Mesothelial cell of epicardium (in vitro differentiated cells): ENCODE measurements at places on chromosomes 1 and 21.

GRCh38 chr1:204602111-204602579, 83.4 kb downstream of the LRRN2 start:
- no peak overlapping the region for H3K4me3 ChIP-seq
- H3K27me3 ChIP-seq, result peaks cover 45% of the 10 kb centered on the region
- DNase-seq, result no peak

DNA sequence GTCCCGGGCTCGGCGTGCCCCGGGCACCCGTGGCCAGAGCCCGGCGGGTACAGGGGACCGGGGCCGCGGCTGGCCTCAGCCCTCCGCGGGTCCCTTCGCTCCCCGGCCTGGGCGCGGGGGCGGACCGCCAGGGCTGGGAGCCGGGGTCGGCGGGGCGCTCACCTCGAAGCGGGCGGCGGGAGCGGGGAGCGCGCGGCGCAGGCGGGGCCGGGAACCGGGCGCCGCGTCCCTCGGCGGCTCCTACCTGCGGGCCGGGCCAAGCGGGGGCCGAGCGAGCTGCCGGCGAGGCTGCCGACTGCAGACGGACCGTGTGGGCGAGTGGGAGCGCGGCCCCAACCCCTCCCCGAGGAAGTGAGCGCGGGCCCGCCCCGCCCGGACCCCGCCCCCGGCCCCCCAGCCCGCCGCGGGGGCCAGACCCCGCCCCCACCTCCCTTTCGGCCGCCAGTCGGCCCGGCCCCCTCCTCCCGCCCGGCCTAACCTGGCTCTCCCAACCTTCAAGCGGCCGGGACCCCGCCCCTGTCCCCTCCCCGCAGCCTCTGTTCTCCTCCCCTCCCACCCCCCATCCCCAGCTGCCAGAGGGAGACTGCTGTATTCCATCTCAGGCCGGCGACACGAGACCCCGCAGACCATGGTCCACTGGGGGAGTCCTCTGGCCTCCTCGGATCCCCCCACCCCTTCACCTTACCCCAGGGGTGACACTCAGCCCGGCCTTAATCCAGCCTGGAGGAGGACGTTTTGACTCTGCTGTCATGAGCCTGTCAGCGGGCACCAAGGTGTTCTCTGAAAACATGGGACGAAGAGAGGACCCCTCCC, at the start of gene FHL3:
TSS of gene FHL3 (minus strand) at position 320 of the 813 bp plus-strand sequence. CDS start 6,102 bp downstream, outside the sequence.
- peak within 1 kb of the TSS; percentile 90 for H3K27ac ChIP-seq
- H3K4me3 ChIP-seq, result peak within 1 kb of the TSS; percentile 82
- H3K27me3 ChIP-seq, result no peaks in the 10 kb centered on the region
- H3K36me3 ChIP-seq, result no peaks in the 10 kb centered on the region

DNA sequence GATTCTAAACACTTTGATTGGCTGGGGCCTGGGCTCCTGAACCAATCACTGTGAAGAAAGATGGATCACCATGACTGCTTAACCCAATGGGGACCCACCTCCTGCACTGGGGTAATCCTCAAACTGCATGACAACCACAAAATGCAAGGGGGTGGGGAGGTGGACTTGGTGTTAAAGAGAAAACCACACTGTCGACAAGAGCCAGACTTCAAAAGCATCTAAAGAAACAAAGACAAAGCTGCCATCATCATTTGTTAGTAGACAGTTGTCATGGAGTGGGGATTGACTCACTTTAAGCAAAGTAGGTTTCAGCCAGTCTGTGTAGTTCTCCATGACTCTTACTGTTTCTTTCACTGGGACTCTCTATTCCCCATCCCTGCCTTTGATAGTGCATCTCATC, 433.8 kb downstream of the PLPP3 start:
- H3K27ac ChIP-seq, result no peak overlapping the region
- H3K4me1 ChIP-seq, result peaks cover 31% of the 10 kb centered on the region
- no peaks in the 10 kb centered on the region for H3K27me3 ChIP-seq
- no peaks in the 10 kb centered on the region for H3K36me3 ChIP-seq

GRCh38 chr1:201708085-201708512, 120.9 kb upstream of the IPO9 start:
- H3K36me3 ChIP-seq, result no peaks in the 10 kb centered on the region
- H3K27ac ChIP-seq, result no peak overlapping the region
- peaks cover 15% of the 10 kb centered on the region for H3K4me1 ChIP-seq
- no peak for DNase-seq

DNA sequence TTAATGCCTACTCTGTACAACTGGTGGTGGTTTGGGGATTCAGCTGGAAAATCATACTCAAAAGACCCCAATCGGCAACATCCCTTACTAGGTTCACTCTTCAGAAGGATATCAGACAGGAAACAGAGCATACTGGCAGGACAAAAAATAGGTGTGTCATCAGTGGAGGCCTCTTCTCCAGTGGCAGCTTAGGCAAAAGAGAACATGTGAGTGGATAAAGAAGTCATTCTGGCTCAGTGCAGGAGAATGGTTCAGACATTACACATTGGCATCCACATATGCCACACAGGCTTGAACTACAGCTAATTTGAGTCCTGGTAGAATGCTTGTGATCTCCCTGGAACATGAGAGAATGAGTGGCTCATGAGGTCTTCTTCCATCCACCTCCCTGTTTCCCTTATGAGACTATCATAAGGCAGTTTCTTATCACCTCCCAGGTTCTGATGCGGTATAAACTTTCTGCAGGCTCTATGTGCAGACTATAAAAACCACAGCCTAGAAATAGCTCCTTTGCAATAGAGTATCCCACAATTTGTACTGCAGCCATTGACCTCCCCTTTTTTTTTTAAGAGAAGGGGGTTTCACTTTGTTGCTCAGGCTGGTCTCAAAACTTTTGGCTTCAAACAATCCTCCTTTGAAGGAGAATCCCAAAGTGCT, 24.7 kb downstream of the VAMP4 start:
- H3K4me3 ChIP-seq, result no peak overlapping the region
- H3K27me3 ChIP-seq, result no peaks in the 10 kb centered on the region
- peaks cover 4% of the 10 kb centered on the region for H3K36me3 ChIP-seq
- H3K27ac ChIP-seq, result peak overlapping the region; percentile 83
- no peak for DNase-seq

- no peak overlapping the region for H3K27ac ChIP-seq
- H3K27me3 ChIP-seq, result peaks cover 1% of the 10 kb centered on the region
- DNase-seq, result no peak
- no peak overlapping the region for H3K4me3 ChIP-seq
- no peaks in the 10 kb centered on the region for H3K4me1 ChIP-seq
- H3K36me3 ChIP-seq, result no peaks in the 10 kb centered on the region
Measured at GRCh38 chr1:66711420-66711819, 40.8 kb upstream of the DYNLT5 start.

- no peak for DNase-seq
- H3K36me3 ChIP-seq, result peaks cover 13% of the 10 kb centered on the region
- H3K4me1 ChIP-seq, result peaks cover 20% of the 10 kb centered on the region
- no peak overlapping the region for H3K4me3 ChIP-seq
- no peaks in the 10 kb centered on the region for H3K27me3 ChIP-seq
Measured at GRCh38 chr1:193062698-193063463, 3.5 kb downstream of the RO60 start.

GRCh38 chr1:9592510-9593075, 3.9 kb downstream of the TMEM201 start:
- DNase-seq, result no peak
- H3K4me3 ChIP-seq, result no peak overlapping the region
- no peaks in the 10 kb centered on the region for H3K36me3 ChIP-seq
- H3K27me3 ChIP-seq, result no peaks in the 10 kb centered on the region
- H3K4me1 ChIP-seq, result peaks cover 39% of the 10 kb centered on the region

- DNase-seq, result no peak
- no peak overlapping the region for H3K27ac ChIP-seq
- H3K4me1 ChIP-seq, result peaks cover 41% of the 10 kb centered on the region
- H3K27me3 ChIP-seq, result no peaks in the 10 kb centered on the region
Measured at GRCh38 chr1:232376632-232377493, 253.1 kb downstream of the SIPA1L2 start.

- H3K27me3 ChIP-seq, result no peaks in the 10 kb centered on the region
- H3K4me1 ChIP-seq, result peaks cover 12% of the 10 kb centered on the region
- DNase-seq, result no peak
- no peak overlapping the region for H3K27ac ChIP-seq
- H3K36me3 ChIP-seq, result no peaks in the 10 kb centered on the region
Measured at GRCh38 chr1:200310824-200311223, 99.0 kb downstream of the ZNF281 start.

- H3K4me1 ChIP-seq, result no peaks in the 10 kb centered on the region
- DNase-seq, result no peak
- H3K4me3 ChIP-seq, result no peak overlapping the region
Measured at GRCh38 chr1:178665579-178665978, 59.5 kb upstream of the RALGPS2 start.

DNA sequence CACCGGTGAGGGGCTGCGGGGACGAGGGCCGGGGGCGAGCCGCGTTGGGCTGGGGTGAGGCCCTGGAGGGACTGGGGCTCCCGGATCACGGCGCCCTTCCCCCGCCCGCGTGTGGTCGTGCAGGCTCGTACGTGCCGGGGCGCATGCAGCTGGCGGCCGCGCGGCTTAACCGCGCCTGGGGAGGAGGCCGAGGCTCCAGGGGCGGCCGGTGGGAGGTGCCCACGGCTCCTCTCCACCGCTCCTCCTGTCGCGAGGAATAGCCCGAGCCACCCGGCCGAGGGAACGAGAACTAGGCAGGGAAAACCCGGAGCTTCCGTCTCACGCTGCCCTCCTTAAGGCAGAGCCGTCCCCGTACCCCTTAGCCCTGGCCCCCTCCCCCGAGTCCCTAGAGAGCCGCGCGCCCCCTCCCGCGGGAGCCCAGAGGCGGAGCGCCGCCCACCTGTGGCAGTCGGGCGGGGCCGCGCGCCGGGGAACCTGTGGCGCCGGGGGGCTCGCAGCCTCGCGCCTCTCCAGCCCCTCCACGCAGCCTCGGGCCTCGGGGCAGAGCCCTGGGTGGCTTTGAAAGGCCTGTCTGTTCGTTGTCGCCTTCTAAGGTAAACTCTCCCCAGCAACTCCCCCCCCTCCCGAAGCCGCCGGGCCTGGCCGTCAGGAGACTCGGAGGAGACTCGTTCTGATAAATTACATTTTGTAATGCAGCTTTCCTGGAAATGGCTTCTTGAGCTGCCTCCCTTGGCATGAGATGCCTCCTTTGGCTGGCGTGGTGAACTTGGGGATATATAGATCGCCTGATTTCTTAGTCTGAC, 746 bp downstream of the AK4 start:
- H3K27me3 ChIP-seq, result peaks cover 63% of the 10 kb centered on the region
- H3K36me3 ChIP-seq, result no peaks in the 10 kb centered on the region
- DNase-seq, result peak; percentile 56
- H3K4me1 ChIP-seq, result peaks cover 14% of the 10 kb centered on the region
- peak overlapping the region; percentile 60 for H3K27ac ChIP-seq

GRCh38 chr21:38327984-38328383, 71.2 kb downstream of the KCNJ15 start:
- H3K4me1 ChIP-seq, result peaks cover 12% of the 10 kb centered on the region
- no peaks in the 10 kb centered on the region for H3K27me3 ChIP-seq
- no peak overlapping the region for H3K27ac ChIP-seq
- H3K4me3 ChIP-seq, result no peak overlapping the region
- no peaks in the 10 kb centered on the region for H3K36me3 ChIP-seq

GRCh38 chr1:113333056-113333455, 57.3 kb upstream of the MAGI3 start:
- peaks cover 3% of the 10 kb centered on the region for H3K36me3 ChIP-seq
- H3K27me3 ChIP-seq, result no peaks in the 10 kb centered on the region
- DNase-seq, result no peak
- no peak overlapping the region for H3K4me3 ChIP-seq
- no peaks in the 10 kb centered on the region for H3K4me1 ChIP-seq

DNA sequence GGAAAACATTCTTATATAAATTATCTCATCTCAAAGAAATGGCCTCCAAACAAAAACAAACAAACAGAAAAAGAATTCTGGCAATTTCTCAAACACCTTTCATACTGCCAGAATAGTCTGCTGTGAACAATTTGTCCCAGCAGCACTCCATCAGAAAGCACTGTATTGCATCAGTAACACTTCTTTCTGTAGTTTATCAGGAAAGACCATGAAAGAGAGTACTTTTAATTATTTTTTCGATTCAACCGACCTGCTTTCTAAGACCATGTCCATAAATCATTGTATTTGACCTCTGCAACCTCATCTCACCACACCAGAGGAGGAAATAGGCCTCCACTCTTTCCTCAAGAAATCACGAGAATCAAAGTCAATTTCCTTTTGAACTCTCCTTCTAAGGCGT, 1579.9 kb downstream of the MRPL39 start:
- H3K36me3 ChIP-seq, result no peaks in the 10 kb centered on the region
- no peak overlapping the region for H3K27ac ChIP-seq
- H3K4me3 ChIP-seq, result no peak overlapping the region
- no peaks in the 10 kb centered on the region for H3K4me1 ChIP-seq
- no peak for DNase-seq

GRCh38 chr1:217343907-217344306, 287.0 kb downstream of the GPATCH2 start:
- H3K4me1 ChIP-seq, result no peaks in the 10 kb centered on the region
- H3K27me3 ChIP-seq, result peaks cover 35% of the 10 kb centered on the region
- H3K27ac ChIP-seq, result no peak overlapping the region

DNA sequence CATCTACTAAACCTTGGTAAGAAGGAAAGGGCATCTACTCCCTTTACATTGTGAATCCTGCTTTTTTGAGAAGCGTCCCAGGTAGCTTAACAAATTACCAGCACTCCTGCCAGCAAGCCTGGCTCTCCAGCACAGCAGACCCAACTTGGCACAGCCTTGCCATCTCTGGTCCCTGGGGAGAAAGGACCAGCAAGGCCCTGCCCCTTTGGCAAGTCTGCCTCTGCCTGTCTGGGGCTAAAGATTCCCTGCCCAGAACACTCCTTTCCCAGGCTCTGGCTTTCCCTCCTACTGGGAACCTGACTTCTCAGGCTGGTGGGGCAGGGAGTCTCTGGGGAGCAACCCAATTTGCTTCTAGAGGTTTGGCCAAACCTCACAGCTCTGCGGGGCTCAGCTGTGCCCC, 68.5 kb downstream of the ATP2B4 start:
- H3K27me3 ChIP-seq, result no peaks in the 10 kb centered on the region
- no peak overlapping the region for H3K4me3 ChIP-seq
- H3K4me1 ChIP-seq, result peaks cover 28% of the 10 kb centered on the region
- DNase-seq, result no peak
- H3K27ac ChIP-seq, result no peak overlapping the region

DNA sequence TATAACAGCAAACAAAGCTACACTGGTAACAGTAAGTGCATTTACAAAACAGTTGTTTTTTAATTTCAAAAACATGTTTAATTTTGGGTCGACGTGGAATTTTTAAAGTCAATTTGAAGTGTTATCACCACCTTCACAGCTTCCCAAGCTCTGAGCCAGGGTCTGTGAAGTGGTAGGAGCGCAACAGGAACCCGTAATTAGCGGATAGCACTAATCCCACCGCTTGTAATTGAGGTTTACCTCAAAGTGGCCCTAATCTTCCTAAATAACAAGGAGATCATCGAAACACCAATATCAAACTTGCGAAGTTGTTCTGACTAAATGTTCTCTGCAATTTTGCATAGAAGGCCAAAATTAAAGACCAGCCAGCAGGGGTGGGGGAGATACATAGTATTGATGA, 18.8 kb downstream of the LBR start:
- no peak overlapping the region for H3K4me3 ChIP-seq
- H3K36me3 ChIP-seq, result peaks cover 71% of the 10 kb centered on the region
- no peaks in the 10 kb centered on the region for H3K4me1 ChIP-seq
- H3K27ac ChIP-seq, result no peak overlapping the region
- DNase-seq, result no peak
